Prostate gland (tissue), 2 donors: ENCODE measurements at places on chromosomes 2 and 18. TPM values are rescaled to one million over a fixed set of nuclear protein-coding genes. Genes with fewer than 3 reads are reported as not detected.
A peak's percentile ranks its signal among the peaks of the same experiment; 100 is the strongest.

DNA sequence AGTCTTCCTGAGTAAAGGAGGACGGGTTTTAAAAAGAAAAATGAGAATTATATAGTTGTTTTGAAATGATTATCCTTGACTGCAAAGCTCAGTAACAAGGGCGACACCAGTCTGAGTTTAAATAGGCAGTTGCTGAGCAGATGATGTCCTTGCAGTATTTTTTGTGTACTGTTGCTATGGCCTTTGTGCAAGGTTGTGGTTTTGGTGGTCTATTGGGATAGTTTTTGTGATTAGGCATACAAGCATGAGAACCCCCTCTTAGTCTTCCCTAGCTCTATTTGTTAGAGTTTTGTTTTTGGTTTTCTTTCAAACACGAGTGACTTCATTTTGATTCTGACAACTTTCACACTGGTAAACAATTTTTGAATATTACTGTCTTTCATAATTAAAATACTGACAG lies 64.1 kb downstream of the TAF4B start:
- DNase-seq: no peak

GRCh38 chr2:86807468-86808275 lies 17.0 kb upstream of the CD8A start:
- DNase-seq: peak; percentile 46

DNA sequence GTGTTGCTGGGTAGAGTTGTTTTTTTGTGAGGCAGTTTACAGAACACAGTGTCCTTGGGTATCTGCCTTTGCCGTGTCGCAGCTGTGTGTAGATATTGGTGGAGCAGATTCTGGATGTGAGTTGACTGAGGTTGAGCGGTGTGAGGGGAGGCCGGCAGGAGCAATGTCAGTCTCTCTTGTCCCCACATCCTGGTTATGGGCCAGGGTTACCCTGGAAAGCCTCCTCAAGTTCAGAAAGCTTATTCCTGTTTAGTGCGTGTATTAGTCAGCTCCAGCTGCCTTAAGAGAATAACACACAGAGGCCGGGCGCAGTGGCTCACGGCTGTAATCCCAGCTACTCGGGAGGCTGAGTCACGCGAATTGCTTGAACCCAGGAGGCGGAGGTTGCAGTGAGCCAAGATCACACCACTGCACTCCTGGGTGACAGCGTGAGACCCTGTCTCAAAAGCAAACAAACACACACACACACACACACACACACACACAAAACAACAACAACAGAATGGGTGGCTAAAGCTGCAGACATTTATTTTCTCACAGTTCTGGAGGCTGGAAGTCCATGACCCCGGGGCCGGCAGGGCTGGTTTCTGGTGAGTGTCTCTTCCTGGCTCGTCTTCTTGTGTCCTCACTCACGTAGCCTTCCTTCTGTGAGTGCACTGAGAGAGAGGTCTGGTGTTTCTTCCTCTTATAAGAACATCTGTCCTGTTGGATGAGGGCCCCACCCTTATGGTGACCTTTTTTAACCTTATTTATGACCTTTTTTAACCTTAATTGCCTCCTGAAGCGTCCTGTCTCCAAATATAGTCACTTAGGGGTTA lies 5.1 kb downstream of the NCK2 start:
- no peak for DNase-seq

LRRC30 gene
- not detected for total RNA-seq

PTMA gene
- 613 TPM for total RNA-seq

DNA sequence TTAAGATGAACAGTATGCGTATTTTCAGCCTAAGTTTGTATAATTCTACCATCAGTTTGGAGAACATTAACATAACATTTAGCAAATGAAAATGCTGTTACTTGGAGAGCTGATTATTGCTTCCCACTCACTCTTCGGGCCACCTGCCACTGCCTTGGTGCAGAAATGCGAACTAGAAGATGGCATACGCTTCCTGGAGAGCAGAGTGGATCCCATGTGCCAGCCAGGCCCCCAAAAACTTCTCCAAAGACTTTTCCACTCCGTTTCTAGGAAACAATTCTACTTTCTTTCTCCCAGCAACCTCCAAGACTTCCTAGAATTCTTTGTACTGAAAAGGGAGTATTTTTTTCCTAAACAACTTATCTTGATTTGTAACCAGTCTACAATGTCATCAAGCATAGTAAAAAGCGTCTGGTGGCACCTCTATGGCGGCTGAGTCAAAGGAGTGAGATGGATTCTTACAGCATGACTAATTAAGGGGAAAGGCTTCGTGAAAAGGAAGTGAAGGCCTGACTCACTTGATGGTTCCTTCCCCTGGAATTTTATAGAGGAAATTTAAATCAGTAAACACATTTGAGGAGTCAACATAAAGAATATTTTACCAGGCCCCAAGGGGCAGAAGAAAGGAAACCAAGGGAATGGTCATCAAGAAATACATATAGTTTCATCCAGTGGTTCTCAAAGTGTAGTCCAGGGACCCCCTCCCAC lies 36.6 kb downstream of the FEZ2 start:
- DNase-seq: no peak
